Posterior vena cava (tissue), 2 donors: ENCODE measurements at places on chromosomes 1 and 21. TPM values are rescaled to one million over a fixed set of nuclear protein-coding genes. Genes with fewer than 3 reads are reported as not detected.

Gene PODN
- total RNA-seq, result 285 TPM

Gene TXNIP
- total RNA-seq, result 441 TPM

Gene RHD
- total RNA-seq, result not detected

Gene IVL
- not detected for total RNA-seq

Gene OR2L2
- total RNA-seq, result 0.10 TPM

Gene SLC26A9
- total RNA-seq, result not detected

Gene NPPA
- total RNA-seq, result 3.8 TPM

Gene DPT
- total RNA-seq, result 121 TPM

Gene TMEM52
- not detected for total RNA-seq

Gene STUM
- total RNA-seq, result 6.8 TPM

Gene CELA2A
- not detected for total RNA-seq

Gene KCNN3
- 1.9 TPM for total RNA-seq

Gene KRTAP19-1
- total RNA-seq, result not detected

Gene FBLIM1
- 328 TPM for total RNA-seq

Gene PLA2G4A
- total RNA-seq, result 18.4 TPM

Gene FMN2
- 2.1 TPM for total RNA-seq

Gene OR2L5
- total RNA-seq, result not detected

Gene PTAFR
- 5.9 TPM for total RNA-seq

Gene ASTN1
- 0.14 TPM for total RNA-seq

Gene KMO
- total RNA-seq, result 1.2 TPM

Gene KLF17
- total RNA-seq, result 0.32 TPM
